ENCODE measurements at places on chromosomes 1 and 21. TPM values are rescaled to one million over a fixed set of nuclear protein-coding genes. Genes with fewer than 3 reads are reported as not detected.

GRCh38 chr1:230986976-230987375 is 8.1 kb downstream of the ARV1 start:
- no peak overlapping the region for H3K27ac ChIP-seq
- H3K36me3 ChIP-seq = no peaks in the 10 kb centered on the region

DNA sequence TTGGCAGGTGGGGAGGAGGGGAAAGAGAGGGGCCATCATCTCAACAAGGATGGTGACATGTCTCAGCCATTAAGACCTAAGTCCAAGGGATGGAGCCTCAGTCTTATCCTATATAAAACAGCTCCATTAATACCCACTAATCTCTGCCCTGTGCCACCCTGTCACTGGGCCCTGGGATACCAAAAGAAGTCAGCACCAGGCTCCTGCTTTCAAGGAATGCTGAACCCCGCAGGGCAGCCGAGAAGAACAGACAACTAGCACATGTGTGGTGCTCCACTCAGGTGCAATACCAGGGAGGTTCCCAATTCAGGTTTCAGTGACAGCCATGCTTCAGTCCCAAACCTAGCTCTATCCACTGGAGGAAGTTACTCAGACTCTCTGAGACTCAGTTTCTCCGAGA is 128.4 kb downstream of the GRIK3 start:
- no peaks in the 10 kb centered on the region for H3K36me3 ChIP-seq
- no peak overlapping the region for H3K4me3 ChIP-seq
- peaks cover 22% of the 10 kb centered on the region for H3K27me3 ChIP-seq
- H3K4me1 ChIP-seq = no peaks in the 10 kb centered on the region
- no peak overlapping the region for H3K27ac ChIP-seq

GRCh38 chr1:206495493-206496046 is 11.8 kb upstream of the RASSF5 start:
- H3K27ac ChIP-seq = peak overlapping the region; percentile 26
- no peak overlapping the region for H3K4me3 ChIP-seq
- DNase-seq = no peak
- peaks cover 38% of the 10 kb centered on the region for H3K36me3 ChIP-seq
- H3K27me3 ChIP-seq = no peaks in the 10 kb centered on the region
- H3K4me1 ChIP-seq = peaks cover 23% of the 10 kb centered on the region

DNA sequence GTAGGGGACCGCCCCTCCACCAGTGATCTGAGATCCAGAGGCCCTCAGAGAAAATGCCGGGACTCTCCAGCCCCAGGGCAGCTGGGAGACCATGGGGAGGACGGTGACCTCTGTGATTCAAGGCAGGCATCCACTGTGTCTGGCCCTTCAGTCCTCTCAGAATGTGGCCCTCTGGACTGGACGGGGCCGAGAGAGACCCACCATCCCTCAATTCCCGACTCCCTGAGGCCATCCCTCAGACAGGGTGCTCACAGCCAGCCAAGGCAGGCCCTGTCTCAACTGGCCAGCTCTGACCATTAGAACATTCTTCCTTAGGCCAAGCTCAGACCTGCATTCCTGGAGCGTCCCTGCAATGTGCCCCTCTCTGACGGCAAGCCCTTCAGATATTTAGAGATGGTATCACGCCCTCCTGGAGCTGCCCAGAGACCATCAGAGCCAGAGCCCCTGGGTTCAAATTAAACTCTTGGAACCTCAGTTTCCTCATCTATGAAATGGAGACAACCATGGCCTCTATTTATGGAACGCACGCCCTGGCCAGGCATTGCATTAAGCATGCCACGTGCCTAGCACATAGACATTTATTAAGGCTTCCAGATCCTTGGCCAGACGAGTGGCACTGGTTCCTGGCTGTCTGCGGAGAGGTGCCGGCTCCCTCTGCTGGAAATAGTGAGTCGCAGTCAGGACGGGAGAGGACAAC is 9.6 kb upstream of the EPS8L3 start:
- peak; percentile 95 for DNase-seq
- no peak overlapping the region for H3K4me3 ChIP-seq
- H3K4me1 ChIP-seq = peaks cover 6% of the 10 kb centered on the region

GRCh38 chr1:88454781-88455180 is 229.3 kb upstream of the PKN2 start:
- no peak for DNase-seq
- no peaks in the 10 kb centered on the region for H3K27me3 ChIP-seq
- H3K4me1 ChIP-seq = no peaks in the 10 kb centered on the region

GRCh38 chr1:195828325-195828724 is 779.9 kb downstream of the KCNT2 start:
- no peaks in the 10 kb centered on the region for H3K27me3 ChIP-seq
- H3K4me3 ChIP-seq = no peak overlapping the region
- H3K27ac ChIP-seq = no peak overlapping the region
- H3K36me3 ChIP-seq = no peaks in the 10 kb centered on the region
- DNase-seq = no peak
- no peaks in the 10 kb centered on the region for H3K4me1 ChIP-seq

DNA sequence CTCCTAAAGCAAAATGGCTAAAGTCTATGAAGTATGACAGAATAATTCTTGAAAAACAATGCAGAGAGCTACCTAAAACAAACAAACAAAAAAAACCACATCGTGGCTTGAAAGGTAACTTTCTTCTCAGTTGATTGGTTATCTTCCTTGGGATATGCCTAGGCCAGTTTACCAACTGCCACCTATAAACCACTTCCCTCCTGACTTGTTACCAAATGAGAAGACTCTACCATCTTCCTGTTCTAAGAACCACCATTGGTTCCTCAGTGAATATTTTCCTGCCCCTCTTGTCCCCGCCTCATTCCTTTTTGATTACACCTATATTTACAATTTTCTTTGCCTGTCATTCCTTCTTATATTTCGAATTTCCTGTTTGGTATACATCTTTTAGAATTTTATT is 336.6 kb downstream of the SIPA1L2 start:
- H3K4me3 ChIP-seq = no peak overlapping the region
- DNase-seq = no peak
- H3K4me1 ChIP-seq = no peaks in the 10 kb centered on the region
- H3K36me3 ChIP-seq = no peaks in the 10 kb centered on the region
- H3K27ac ChIP-seq = no peak overlapping the region

DNA sequence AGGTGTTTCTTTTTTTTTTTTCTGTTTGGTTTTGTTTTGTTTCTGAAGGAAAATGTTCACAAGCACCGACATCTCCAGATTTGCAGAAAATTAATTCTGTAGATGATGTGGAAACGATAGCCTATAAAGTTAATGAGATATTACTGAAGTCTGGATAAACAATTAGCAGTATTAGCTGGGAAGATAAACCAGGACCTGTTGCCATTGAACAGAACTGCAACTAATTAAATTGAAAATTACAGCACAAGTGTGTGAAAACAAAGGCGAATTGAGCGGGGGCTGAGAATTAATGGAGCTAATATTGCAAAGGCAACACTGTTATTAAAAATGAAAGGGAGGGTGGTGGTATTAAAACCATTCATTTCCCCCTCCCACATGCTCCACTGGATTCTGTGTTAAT is 107.5 kb upstream of the AJAP1 start:
- no peaks in the 10 kb centered on the region for H3K36me3 ChIP-seq
- H3K4me3 ChIP-seq = no peak overlapping the region
- no peaks in the 10 kb centered on the region for H3K4me1 ChIP-seq
- no peak overlapping the region for H3K27ac ChIP-seq

GRCh38 chr1:212670301-212670700 is 29.3 kb downstream of the BATF3 start:
- H3K4me3 ChIP-seq = no peak overlapping the region
- H3K27ac ChIP-seq = no peak overlapping the region
- peaks cover 16% of the 10 kb centered on the region for H3K4me1 ChIP-seq
- DNase-seq = no peak

DNA sequence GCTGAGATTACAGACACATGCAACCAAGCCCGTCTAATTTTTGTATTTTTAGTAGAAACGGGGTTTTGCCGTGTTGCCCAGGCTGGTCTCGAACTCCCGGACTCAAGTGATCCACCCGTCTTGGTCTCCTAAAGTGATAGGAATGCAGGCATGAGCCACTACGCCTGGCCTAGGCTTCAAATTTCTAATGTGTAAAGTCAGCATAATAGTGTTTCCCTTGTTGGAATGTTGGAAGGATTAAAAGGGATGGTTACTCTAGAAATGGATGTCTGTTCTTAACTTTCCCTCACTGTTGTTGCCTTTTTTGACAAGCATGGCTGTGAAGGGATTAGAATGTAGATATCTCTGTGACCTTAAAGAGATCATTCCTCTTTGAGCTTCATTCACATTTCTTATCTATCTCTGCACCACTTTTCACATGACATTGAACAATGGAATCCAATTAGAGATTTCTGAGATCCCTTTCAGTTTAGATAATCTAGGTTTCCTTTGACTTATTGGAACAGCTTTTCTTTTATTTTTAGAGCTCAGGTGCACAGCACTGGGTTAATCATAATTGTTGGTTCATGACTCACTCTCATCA is 33.7 kb downstream of the NFASC start:
- H3K27ac ChIP-seq = no peak overlapping the region
- H3K4me1 ChIP-seq = no peaks in the 10 kb centered on the region
- H3K4me3 ChIP-seq = no peak overlapping the region

- no peak for DNase-seq
- no peaks in the 10 kb centered on the region for H3K4me1 ChIP-seq
- H3K27me3 ChIP-seq = peaks cover 20% of the 10 kb centered on the region
- no peaks in the 10 kb centered on the region for H3K36me3 ChIP-seq
- H3K27ac ChIP-seq = no peak overlapping the region
Observed at GRCh38 chr21:41672543-41672915, 94.3 kb downstream of the RIPK4 start.

DNA sequence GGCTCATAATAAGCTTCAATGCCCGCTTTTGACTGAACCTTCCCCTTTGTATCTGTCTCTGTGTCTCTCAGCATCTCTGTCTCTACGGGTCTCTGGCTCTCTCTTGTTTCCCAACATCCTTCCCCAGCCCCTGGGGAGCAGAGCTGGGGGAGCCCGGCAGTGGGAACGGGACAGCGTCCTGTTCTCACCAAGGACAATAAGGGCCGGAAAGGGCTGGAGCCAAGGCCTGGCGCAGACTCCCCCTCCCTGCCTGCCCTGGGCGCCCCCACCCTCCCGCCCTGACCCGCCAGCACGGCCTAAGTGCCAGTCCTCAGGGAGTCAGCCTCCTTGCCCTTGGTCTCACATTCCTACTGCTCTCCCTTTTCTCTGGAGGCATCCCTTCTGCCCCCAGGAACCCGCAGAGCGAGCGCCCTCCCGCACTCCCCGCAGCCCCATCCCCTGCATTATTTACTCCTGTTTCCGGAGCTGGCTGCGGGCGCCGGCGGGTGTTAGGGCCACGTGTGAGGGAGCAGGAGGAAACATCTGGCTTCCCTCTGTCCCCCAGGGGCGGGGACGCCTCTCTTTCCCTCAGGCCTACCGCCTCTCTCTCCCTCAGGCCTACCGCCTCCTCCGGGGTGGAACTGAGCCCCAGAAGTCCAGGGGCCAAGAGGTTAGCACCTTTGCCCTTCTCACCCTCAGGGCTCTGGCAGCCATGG is 6.5 kb downstream of the KRTCAP2 start:
- peak overlapping the region; percentile 47 for H3K27ac ChIP-seq
- no peak for DNase-seq
- no peak overlapping the region for H3K4me3 ChIP-seq
- H3K4me1 ChIP-seq = peaks cover 32% of the 10 kb centered on the region
- H3K27me3 ChIP-seq = peaks cover 5% of the 10 kb centered on the region
- H3K36me3 ChIP-seq = peaks cover 6% of the 10 kb centered on the region

- no peaks in the 10 kb centered on the region for H3K27me3 ChIP-seq
- H3K4me3 ChIP-seq = no peak overlapping the region
- peaks cover 68% of the 10 kb centered on the region for H3K4me1 ChIP-seq
- peak; percentile 61 for DNase-seq
- H3K36me3 ChIP-seq = no peaks in the 10 kb centered on the region
Observed at GRCh38 chr1:226656201-226656600, 82.9 kb downstream of the ITPKB start.

DNA sequence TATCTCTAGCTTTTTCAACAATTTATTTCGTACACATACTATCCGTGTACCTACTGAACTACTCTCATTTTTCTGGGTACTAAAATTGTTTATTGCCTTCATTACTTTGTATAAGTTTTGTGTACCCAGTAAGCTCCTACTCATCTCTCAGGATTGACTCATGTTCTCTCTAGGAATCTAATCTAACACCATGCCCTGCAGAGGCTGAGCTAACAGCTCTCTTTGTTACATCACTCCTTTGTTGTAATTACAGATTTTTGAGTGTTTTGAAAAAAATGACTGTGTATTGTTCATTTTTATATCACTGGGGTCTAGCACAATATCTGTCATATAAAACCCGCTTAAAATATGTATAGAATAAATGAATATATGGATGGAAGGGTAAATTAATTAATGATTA is 167.1 kb downstream of the ATP6V1G3 start:
- no peak overlapping the region for H3K4me3 ChIP-seq
- H3K27ac ChIP-seq = no peak overlapping the region
- no peaks in the 10 kb centered on the region for H3K4me1 ChIP-seq
- no peak for DNase-seq

- H3K27ac ChIP-seq = peak overlapping the region; percentile 96
- no peaks in the 10 kb centered on the region for H3K36me3 ChIP-seq
- H3K4me1 ChIP-seq = peaks cover 88% of the 10 kb centered on the region
- no peaks in the 10 kb centered on the region for H3K27me3 ChIP-seq
- peak; percentile 61 for DNase-seq
- peak overlapping the region; percentile 75 for H3K4me3 ChIP-seq
Observed at GRCh38 chr1:155978973-155979429, 654 bp upstream of the ARHGEF2 start.

DNA sequence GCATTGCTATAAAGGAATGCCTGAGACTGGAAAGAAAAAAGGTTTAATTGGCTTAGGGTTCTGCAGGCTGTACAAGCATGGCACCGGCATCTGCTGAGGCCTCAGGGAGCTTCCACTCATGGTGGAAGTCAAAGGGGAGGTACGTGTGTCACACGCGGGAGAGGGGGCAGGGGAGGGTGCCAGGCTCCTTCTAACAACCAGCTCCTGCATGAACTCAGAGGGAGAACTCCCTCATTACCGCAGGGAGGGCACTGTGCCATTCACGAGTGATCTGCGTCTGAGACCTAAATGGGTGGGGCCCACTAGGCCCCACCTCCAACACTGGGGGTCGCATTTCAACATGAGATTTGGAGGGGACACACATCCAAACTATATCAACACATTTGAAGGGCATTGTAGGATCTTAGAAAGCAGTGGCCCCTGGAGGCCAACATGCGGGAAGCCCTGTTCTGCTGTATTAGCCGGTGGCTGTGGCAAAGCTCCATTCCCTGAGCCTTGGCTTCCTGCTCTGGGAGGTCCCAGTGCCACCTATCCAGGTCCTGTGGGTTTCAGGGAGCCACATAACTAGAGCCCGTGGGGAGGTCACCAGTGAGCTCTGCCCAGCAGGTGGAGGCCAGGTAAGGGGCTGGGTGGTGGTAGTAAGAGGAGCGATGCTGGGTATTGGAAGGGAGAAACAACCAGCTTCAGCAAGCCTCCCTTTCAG is 10.0 kb downstream of the WNT3A start:
- no peak overlapping the region for H3K27ac ChIP-seq
- H3K27me3 ChIP-seq = peaks cover 3% of the 10 kb centered on the region
- no peak overlapping the region for H3K4me3 ChIP-seq
- H3K4me1 ChIP-seq = no peaks in the 10 kb centered on the region
- no peak for DNase-seq

BRDT gene
- not detected for polyA plus RNA-seq

NUAK2 gene
- polyA plus RNA-seq = 1.3 TPM

MASP2 gene
- not detected for polyA plus RNA-seq

PIP5K1A gene
- polyA plus RNA-seq = 8.4 TPM

Measured in stomach (tissue), 19 donors.